ENCODE measurements at places on chromosomes 11 and 22.
A peak's percentile ranks its signal among the peaks of the same experiment; 100 is the strongest.

DNA sequence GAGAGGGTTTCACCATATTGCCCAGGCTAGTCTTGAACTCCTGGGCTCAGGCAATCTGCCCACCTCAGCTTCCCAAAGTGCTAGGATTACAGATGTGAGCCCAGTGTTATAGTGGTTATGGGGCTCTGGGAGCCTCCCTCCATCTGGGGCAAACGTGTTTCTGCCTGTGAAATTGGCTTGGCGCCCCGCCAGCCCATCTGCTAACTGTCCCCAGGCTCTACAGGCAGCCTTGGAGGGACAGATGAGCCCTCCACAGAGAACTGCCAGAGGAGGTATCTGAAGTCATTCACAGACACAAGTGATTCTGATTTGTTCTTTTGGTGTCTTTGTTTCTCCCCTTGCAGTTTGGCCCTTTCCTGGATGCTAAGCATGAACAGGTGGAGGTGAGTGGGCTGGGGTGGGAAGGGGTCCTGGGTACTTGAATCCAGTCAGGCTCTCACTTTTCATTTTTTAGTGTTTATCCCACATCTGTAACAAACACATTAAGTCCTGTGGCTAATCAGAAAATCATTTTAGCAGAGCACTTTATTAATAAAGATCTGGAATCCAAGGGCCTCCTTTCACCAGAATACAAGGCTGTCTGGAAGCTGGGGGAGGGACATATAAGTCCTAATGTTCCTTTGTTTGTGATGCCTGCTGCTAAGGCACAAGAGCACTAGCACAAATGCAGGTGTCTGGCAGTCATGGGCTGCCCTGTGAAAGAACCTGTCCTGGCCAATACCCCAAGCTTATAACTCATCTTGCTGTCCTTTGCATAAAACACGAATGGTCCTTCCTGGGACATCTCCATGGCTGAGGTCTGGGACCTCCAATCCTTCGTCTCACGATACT is 25.7 kb upstream of the CDC42EP2 start:
- DNase-seq = no peak

DNA sequence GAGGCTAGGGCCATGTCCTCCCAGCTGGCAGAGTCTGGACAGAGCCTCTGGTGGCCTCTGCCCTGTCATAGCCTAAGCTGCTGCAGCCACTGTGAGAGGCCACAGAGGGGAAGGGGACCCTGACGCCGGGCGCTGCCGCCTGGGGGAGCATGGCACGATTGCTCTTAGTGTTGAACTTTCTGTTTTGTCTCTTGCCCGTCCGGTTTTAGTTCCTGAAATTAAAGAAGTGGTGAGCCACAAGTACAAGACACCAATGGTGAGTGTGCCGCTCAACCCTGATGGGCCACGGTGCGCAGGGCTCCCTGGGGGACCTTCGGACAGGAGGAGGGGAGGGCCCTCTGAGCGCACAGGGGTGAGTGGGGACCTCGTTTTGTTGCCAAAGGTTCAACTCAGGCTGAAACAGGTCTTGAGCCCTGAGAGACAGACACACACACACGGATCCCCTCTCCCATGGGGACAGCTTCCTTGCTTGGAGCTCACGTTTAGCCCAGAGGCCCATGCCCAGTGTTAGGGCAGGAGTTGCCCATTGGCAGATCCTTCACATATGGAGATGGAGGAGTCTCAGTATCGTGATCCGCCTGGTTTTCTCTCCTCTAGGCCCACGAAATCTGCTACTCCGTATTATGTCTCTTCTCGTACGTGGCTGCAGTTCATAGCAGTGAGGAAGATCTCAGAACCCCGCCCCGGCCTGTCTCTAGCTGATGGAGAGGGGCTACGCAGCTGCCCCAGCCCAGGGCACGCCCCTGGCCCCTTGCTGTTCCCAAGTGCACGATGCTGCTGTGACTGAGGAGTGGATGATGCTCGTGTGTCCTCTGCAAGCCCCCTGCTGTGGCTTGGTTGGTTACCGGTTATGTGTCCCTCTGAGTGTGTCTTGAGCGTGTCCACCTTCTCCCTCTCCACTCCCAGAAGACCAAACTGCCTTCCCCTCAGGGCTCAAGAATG is 23.8 kb downstream of the MYBPC3 start:
- DNase-seq = peak; percentile 72

- DNase-seq = peak; percentile 89
These were observed 10.1 kb upstream of the PDGFB start for GRCh38 chr22:39254789-39255298.

GRCh38 chr22:43015677-43016042 is 711 bp upstream of the PACSIN2 start:
- no peak for DNase-seq

GRCh38 chr11:128956401-128957201 is 13.9 kb upstream of the TP53AIP1 start:
- DNase-seq = peak; percentile 65

- DNase-seq = no peak
These were observed 660.2 kb upstream of the API5 start for GRCh38 chr11:42651621-42652020.

DNA sequence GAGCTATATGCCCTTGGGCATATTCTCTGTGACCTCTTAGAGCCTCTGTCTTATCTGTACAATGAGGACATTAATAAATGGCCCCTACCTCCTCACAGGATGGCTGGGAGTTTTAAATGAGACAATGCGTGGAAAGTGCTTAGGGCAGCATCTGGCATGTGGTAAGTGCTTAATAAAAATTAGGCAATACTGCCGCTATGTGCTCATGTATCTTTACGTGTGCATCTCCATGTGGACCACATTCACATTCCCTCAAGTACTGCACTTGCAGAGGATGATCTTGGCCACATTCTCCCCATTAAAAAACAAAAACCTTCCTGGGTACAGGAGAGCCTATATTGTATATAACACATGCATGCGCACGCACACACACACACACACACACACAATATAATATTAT is 19.1 kb upstream of the BSX start:
- no peak for DNase-seq

DNA sequence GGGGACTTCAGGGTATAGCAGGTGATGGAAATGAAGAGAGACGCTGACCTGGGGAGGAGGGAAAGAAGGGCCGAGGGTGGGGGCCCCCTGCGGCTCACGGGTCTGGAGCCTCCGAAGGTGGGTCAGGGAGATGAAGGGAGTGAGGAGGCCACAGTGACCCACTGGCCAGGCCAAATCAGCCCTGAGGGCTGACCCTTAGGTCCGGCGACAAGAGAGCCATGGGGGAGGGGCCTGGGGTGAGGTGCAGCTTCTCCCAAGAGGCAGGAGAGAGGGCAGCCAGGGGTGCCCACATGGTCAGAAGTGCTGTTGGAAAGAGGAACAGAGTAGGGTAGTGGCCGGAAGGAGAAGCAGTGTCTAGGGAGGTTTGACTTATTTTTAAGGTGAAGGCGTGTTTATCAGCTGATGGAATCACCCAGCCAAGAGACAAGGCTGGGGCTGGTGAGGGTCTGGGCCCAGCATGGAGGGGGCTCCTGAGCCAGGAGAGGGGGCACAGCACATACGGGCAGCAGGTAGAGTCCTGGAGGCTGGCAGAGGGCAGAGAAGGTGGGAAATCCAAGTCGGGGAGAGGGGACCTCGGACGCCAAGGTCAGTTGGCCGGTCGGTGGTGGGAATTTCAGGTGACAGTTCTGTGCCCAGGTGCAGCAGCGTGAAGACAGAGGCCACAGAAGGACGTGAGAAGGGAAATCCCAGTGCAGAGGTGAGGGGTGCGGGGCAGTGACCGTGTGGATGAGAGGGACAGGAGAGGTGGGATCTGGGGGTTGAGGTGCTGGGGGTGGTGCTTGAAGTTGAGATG is 49.0 kb downstream of the LINC01488 start:
- peak; percentile 9 for DNase-seq

DNA sequence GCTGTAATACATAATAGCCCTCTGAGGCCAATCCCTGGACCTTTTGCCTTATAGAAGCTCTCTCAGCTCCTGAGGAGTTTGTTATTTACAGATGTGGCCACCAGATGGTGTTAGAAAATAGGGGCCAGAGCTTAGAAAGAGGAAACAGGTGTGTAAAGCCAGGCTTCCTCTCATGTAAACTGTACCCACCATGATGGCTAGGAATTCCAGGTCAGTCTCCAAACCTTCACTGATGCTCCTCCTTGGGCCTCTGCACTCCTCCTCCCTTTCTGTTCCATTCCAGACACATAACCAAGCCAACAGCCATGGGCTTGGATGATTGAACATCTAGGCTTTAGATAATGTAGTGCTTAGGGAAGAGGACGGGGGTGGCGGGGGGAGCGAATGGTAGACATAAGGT is 39.7 kb downstream of the USP35 start:
- peak; percentile 80 for DNase-seq

- DNase-seq = no peak
These were observed 49.9 kb downstream of the ALX4 start for GRCh38 chr11:44260081-44260480.

- DNase-seq = no peak
These were observed 289.6 kb downstream of the ETS1 start for GRCh38 chr11:128297805-128298204.

DNA sequence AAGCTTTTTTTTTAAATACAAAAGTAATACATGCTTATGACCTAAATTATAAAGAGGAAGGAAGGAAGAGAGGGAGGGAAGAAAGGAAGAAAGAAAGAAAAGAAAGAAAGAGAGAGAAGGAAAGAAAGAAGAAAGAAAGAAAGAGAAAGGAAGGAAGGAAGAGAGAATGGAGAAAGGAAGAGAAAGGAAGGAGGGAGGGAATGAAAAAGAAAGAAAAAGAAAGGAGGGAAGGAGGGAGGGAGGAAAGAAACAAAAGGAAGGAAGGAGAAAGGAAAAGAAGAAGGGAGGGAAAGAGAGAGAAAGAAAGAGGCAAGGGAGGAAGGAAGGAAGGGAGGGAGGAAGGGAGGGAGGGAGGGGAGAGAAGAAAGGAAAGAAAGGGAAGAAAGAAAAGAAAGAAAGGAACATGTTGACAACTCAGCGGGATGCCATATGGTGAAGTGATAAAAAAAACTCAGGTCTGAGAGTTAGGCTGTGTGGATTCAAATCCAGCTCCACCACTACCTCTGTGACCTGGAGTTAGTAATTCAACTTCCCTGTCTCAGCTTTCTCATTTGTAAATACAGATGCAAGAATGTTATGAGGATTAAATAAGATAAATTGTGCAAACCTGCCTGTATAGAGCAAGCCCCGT is 9.6 kb upstream of the EED start:
- DNase-seq = no peak

GRCh38 chr11:75797792-75798191 is 17.2 kb upstream of the UVRAG start:
- DNase-seq = no peak

DNA sequence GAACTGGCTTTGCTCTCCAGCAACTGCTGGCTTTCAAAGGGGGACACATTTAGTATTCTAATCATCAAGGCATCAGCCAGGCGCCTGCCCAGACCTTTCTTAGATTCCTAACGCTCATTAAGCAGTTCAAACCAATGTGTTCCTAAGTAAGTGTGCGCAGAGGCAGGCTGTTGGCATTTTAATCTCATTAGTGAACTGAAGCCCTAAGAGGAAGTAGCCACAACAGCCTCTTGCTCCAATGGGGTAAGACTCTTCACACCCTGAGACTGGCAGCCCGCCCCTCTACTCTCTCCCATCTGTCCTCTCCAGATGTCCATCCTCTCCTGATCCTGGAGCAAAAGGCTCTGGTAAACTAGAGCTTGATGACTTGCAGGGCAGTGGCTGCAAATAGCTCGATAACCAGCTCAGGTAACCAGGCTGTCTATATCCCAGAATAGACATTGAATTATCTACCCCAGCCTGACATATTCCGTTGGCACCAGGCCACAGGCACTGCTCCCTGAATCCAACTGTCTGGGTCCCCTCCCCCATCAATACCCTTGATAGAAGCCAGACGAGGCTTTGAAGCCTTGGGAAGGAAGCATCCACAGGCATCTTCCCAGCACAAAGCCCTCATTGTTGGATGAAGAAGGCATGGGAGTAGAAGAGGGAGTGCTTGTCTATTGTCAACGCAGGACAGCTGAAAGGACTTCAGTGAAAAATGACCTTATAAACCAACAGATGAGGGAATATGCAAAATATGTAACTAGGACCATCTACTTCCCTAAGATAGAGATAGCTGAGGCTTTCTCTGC is 321.1 kb downstream of the TENM4 start:
- no peak for DNase-seq

DNA sequence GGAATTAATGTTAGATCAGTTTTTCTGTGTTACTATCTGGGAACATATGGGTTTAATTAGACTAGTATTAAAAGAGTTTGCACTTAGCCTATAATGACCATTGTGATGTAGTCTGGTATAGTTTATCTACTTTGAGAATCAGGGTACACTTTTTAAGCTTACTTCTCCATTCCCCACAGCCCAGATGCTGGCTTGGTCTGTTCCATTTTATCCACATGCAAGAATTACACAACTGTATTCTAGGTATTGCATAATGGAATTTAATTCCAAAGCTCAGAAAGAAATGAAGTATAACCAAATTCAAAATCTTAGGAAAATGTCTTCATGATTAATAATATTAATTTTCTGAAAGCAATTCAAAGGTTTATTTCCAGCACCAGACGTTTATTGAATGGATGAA is 122.2 kb upstream of the PDGFD start:
- DNase-seq = no peak

- DNase-seq = no peak
These were observed 13.1 kb downstream of the MED19 start for GRCh38 chr11:57698843-57699365.

GRCh38 chr22:20463324-20464095 is 25.9 kb upstream of the SCARF2 start:
- peak; percentile 45 for DNase-seq

DNA sequence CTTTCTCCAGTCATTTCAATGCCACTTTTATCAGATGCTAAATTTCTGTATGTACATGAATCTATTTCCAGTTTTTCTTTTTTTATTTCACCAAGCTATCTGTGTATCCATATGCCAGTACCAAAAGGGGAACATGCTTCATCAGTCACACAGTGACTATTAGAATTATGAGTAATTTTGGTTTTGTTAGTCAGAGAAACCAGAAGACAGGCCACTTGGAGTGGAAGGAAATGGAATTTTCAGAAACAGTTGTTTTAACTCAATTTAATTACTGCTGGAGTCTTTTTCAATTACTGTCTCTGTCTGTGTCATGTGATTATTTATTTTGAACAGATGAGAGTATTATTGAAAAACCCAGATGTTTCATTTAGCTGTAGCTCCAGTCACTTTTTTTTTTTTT is 84.6 kb upstream of the ANO3 start:
- DNase-seq = no peak

- no peak for DNase-seq
These were observed 75.3 kb downstream of the MED15 start for GRCh38 chr22:20582520-20583361.

- DNase-seq = peak; percentile 54
These were observed 8.6 kb upstream of the CD3E start for GRCh38 chr11:118295815-118296454.

- peak; percentile 62 for DNase-seq
These were observed 1.1 kb upstream of the DDX6 start for GRCh38 chr11:118791961-118792569.

GRCh38 chr11:62553839-62554361 is 7.3 kb upstream of the AHNAK start:
- DNase-seq = no peak

DNA sequence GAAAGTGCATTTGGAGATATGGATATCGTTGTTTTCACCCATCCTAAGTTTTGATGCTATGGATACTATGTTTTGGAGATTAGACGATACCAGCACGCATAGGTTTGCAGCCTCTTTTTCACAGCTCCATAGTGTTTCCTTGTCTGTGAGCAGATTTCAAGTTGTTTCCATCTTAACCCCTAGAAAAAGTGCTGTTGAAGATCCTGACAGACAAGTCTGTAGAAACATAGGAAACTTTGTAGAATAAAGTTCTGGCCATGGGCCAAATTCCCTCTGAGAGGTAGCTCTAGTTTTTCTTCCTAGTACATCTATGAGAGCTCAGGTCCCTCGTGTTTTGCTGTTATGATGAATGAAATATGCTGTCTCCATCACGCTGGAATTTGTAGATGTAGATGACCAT is 32.4 kb downstream of the ST3GAL4 start:
- DNase-seq = no peak

GRCh38 chr11:57251491-57252104 is 14.5 kb upstream of the APLNR start:
- DNase-seq = no peak

Data from GM12865 (cell line).